ENCODE measurements at places on chromosomes 1 and 21. TPM values are rescaled to one million over a fixed set of nuclear protein-coding genes. Genes with fewer than 3 reads are reported as not detected.

GRCh38 chr1:4275083-4275482, 375.0 kb upstream of the C1orf174 start:
- no peak for DNase-seq

DNA sequence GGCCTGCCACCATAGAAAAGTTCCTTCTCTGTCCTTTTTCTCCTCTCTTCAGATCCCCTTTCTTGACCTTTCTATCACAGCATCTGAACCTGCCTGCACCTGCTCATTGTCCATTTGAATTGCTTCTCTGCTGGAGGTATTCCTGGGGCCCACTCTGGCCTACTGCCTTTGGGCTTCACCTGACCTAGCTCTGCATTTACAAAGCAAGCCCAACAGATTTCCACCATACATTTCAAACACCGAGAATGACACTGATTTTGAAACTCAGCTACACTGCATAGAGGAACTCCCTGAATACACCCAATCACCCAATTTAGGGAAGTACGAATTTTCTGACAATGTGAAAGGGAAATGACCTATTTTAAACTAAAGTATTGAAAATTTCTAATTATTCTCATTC, 284.5 kb upstream of the USP25 start:
- no peak for DNase-seq

DNA sequence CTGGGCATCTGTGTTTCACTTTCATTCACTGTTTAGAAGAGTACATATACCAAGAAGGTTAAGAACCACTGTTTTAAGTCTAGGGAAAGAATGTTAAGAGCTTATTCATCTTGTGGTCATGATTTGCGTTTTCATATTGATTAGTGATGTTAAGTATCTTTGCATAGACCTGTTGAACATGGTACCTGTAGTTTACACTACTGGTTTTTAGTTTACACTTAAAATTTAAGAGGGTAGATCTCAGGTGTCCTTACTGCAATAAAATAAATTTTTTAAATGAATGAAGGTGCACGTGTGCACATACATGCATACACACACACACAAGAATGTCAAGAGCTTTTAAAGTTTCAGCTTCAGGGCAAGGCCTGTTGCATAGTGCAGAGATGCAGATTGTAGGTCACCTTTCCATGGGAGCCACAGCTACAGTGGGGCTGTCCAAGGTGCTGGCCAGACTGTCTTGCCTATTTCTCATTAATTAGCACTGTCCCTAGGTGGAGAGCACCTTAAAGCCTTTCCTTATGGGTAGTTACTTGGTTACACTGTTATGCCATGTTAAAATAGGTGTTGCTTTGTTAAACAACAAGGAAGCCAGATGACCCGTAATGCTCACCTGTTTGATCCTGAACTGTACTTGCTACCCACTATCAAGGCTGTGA, 543.0 kb upstream of the DAB1 start:
- no peak for DNase-seq

GRCh38 chr1:81967951-81968350, 167.2 kb downstream of the ADGRL2 start:
- DNase-seq = no peak

The TFAP2E gene
- total RNA-seq = 1.3 TPM

The TMEM39B gene
- 15.0 TPM for total RNA-seq

The ATP1A2 gene
- 3.0 TPM for total RNA-seq

The ACTL8 gene
- total RNA-seq = not detected
